ENCODE measurements at places on chromosomes 4 and X.

DNA sequence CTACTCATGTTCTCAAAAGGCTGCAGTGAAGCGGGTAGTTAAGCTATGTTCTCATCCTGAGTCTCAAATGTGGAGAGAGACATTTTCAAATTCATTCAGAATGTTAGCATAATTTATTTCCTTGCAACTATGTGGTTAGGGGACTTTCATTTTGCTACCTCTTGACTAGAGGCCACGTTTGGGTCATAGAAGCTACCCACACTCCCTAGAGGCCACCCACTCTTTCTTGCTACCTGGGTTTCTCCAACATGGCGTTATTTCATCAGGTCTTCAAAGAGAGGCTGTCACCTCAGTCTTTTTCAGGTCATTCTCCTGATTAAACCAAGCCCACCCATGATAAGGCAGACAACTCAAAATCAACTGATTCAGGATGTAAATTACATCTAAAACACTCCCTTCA is 34.3 kb upstream of the NLGN4X start:
- no peak for DNase-seq

DNA sequence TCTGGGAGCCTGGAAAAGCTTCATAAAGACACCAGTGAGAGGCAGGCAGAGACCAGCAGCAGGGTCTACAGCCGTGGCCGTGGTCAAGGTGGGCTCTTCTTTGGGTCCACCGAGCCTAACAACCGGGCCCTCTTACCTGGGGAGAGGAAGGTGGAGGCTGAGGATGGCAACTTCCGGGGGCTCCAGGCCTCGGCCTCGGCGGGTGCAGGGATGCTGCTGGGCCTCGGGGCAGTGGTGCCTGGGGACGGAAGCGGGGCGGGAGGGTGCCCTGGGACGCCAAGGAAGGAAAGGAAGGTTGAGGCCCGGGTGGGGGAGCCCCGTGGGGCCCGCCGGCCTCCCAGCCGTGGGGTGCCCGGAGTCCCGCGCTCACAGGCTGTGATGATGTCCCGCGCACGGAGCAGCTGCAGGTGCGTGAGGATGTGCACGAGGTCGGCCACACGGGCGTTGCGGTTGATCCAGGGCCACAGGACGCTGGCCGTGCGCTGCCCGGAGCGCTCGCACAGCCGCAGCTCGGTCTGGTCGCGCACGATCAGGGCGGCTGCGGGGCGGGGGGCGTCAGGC is 561 bp downstream of the IRAK1 start:
- no peak for DNase-seq

- DNase-seq: no peak
These were observed 4.5 kb upstream of the CXCL9 start for GRCh38 chr4:76011700-76012387.

- no peak for DNase-seq
These were observed 48.8 kb downstream of the RPS6KA3 start for GRCh38 chrX:20217906-20218305.

DNA sequence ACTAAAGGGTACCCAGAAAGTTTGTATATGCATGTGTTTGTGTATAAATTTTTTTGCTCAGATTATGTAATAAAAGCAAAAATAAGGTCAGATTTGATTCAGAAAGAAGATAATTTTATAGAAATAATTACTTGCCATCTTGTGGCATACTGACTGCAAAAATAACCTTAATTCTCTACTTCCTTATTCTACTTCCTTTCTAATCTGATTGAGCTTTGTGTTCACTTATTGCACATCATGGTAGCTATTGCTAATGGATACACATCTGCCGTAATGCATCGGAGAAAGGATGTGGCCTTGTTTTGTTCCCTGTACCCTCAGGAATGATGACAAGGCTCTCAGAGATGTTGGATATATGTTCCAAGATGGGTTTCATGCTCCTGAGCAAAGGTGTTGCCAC is 10.5 kb upstream of the GNPDA2 start:
- no peak for DNase-seq

DNA sequence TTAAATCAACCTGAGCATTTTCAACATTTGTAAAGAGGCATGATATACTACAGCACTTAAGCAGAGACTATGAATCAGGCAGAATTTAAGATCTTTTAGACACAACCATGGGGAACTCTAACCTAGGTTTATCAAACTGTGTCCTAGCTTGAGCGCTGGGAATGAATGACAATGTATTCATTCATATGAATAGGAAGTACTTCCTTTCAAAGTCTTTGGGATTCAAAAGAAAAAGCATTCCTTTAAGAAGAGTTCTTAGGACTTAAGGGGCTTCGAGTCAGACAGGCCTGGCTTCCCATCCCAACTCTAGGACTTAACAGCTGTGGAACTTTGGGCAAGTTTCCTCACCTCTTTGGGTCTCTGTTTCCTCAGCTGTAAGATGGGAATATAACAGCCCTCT is 104.6 kb downstream of the ANAPC4 start:
- DNase-seq: no peak
